Activated CD8-positive, alpha-beta memory T cell treated with anti-CD3 and anti-CD28 coated beads, Interleukin-2, amount 10 ng/mL, durations not matched to agents 7 days and 5 days (primary cell): ENCODE measurements at places on chromosomes 11 and 22.

- DNase-seq = no peak
These were observed 138.1 kb upstream of the ANO3 start for GRCh38 chr11:26193694-26194365.

DNA sequence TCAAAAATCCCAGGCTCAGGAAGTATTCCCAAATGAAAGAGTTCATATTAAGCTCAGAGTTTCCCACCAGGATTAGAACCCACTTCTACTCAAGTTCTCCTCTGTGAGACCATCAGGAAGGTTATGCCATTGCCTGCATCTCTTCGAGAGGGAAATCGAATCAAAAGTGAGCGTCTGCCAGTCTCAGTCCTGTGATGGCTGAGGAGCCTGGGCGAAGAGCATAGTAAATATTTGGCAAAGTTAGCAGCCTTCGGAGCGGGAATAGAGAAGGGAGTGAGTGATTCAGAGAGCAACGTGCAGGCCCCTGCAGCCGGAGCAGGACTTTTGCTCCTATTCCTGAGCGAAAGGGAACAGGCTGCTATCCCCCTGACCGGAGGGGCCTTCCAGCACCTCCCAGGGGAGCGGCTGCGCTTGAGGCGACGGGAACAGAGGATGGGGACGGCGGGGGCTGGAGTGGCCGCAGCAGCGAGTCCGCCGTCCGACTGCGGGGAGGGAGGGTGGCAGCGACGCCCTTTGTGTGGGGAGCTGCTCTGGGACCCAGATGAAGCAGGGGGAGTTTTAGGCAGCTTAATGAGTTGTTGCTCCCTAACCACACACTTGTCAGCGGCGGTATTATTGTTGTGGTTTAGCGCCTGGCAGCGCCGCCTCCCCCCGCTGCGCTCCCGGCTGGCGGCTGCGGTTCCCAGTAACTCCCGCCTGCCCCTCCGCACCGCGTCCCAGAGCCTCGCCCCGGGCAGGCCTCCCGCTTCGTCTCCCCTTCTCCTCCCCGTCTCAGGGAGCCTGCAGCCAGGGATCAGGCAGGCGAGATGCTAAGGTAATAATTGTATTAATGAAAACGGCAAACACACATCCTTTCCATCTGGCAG lies 21.7 kb upstream of the NRGN start:
- DNase-seq = no peak

DNA sequence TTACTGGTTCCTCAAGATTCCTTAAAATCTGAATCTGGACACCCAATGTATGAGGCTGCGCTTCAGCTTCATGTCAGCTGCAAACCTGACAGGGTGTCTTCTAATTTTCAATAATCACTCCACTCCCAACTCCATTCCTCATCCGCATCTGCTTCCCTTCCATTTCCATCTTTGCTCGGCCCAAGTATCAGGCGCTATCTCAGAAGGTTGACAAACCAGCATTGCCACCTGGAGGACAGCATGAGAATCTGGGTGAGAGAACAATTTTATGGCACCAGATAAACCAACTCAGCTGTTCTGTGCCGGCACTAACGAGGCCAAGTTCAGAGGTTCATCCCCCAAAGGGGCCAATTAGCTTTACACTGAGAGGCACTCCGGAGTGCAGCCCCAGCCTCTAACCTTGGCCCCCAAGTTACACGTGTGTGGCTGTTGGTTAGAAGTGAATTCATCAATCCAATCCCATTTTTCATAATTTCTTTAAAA lies 79.1 kb upstream of the LMO2 start:
- no peak for DNase-seq

DNA sequence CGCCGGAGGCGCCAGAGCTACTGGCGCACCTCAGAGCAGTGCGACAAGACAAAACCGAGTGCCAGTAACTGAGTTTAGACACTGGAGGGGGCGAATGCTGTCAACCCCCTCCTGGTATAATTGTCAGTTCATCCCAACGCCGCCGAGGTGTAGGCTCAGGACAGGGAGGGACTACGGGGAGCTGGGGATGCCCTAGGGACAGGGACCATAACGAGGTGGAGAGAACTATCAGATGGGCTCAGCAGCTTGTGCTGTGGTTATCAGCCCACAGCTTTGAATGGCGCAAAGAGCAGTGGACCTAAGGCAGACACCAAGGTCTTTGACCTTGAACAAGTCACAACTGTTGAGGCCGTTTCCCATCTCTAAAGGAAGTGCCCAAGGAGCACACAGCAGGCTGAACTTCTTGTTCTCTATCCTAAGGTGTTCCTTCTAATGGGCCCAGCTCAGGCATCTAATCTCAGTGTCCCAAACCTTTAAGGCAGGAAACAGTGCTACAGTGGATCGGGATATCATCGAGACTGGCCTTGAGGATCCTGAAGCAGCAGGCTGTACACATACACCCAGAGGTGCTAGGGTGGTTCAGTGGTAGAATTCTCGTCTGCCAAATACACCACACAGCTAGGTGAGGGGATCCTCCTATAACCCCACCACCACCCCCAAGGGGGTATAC lies 958 bp upstream of the TUT1 start:
- no peak for DNase-seq

DNA sequence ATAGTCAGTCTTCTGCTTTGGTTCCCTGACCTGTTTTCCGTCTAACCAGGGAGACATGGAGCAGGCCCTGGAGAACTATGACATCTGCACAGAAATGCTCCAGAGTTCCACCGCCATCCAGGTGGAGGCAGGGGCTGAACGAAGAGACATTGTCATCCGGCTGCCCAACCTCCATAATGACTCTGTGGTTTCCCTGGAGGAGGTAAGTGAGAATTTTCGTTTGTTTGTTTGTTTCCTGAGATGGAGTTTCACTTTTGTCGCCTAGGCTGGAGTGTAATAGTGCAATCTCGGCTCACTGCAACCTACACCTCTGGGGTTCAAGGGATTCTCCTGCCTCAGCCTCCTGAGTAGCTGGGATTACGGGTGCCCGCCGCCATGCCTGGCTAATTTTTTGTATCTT lies 52.9 kb downstream of the CABIN1 start:
- no peak for DNase-seq

DNA sequence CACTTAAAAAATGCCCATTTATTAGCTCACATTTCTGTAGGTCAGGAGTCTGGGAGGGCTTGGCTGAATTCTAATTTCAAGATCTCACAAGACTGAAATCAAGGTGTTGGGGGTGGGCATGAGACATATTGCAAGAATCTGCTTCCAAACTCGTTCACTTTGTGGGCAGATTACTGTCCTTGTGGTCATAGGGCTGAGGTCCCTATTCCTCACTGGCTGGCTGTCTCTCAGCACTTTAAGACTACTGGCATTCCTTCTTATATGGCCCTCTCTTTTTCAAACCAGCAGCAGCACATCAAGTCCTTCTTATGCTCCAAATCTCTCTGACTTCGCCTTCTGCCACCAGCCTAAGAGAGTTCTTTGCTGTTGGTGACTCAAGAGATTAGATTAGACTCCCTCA lies 27.8 kb upstream of the MYOD1 start:
- DNase-seq = no peak

- DNase-seq = no peak
These were observed 15.0 kb upstream of the PIWIL3 start for GRCh38 chr22:24789516-24789915.

- DNase-seq = no peak
These were observed 16.4 kb downstream of the CSNK2A3 start for GRCh38 chr11:11336664-11337063.

GRCh38 chr11:119873761-119874421 lies 144.9 kb upstream of the NECTIN1 start:
- no peak for DNase-seq
